Stimulated activated CD8-positive, alpha-beta memory T cell treated with anti-CD3 and anti-CD28 coated beads, Interleukin-7, amount 100 ng/mL, for 1 hour (primary cell): ENCODE measurements at places on chromosomes 5 and 9.

- no peak for DNase-seq
These were observed 32.0 kb downstream of the MAN2A1 start for GRCh38 chr5:109721741-109722140.

DNA sequence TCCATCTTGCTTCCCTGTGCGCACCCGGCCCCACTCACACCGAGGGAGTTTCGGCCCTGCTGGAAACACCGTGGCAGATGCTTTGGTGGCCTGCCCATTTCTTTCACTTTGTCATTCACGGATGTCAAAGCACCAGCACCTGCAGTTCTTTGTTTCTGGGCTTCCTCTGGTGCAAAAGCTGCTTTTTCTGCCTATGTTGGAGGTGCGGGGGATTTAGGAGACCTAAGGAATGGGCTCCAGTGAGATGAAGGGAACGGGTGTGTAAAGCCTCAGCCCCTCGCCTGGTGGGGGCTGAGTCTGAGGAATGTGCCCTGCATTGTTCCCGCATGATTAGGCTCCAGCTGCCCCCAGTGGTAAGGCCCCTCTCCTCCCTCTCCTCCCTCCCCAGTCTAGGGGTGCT, 62.3 kb downstream of the THBS4 start:
- DNase-seq = no peak

GRCh38 chr5:138506370-138507306, 36.4 kb downstream of the ETF1 start:
- DNase-seq = no peak

GRCh38 chr9:127905788-127906191, 6.4 kb upstream of the ST6GALNAC6 start:
- peak; percentile 43 for DNase-seq

- no peak for DNase-seq
These were observed 14.0 kb downstream of the ACTBL2 start for GRCh38 chr5:57468481-57469163.

- DNase-seq = no peak
These were observed 277.7 kb upstream of the PTGER4 start for GRCh38 chr5:40402007-40402364.

DNA sequence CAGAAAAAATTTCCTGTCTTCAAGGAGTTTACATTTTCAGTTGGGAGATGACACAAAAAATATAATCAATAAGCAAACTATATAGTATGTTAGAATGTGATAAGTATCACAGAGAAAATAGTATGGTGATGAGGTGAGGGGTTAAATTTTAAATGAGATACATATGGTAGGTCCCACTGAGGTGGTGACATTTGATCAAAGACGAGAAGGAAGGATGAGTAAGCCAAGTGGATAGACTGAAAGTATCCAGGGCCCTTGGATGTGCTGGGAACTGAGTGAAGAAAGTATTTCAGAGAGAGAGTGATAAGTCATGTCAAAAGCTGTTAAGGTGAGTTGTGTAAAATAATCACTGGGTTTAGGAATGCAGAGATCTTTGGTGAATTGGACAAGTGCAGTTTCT, 3.5 kb downstream of the CCDC192 start:
- DNase-seq = no peak

DNA sequence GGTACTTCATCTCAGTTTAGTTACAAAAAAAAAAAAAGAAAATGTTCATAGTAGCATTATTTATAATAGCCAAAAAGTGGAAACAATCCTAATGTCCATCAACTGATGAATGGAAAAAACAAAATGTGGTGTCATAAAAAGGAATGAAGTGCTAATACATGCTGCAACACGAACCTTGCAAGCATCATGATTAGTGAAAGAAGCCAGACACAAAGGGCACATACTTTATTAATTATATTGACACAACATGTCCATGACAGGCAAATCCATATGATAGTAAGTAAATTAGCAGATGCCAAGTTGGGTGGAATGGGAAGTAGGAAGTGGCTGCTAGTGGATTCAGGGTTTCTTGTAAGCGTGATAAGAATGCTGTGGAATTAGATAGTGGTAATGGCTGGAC, 54.2 kb downstream of the PCDHGC5 start:
- no peak for DNase-seq

- no peak for DNase-seq
These were observed 22.3 kb downstream of the TTF1 start for GRCh38 chr9:132384376-132384775.
